ENCODE measurements at places on chromosomes 16 and 17.

GRCh38 chr17:17963066-17963465, 9.1 kb downstream of the TOM1L2 start:
- DNase-seq: no peak

GRCh38 chr17:49554694-49555494, 20.8 kb upstream of the NXPH3 start:
- DNase-seq: no peak

- no peak for DNase-seq
These were observed 22.5 kb downstream of the GPR139 start for GRCh38 chr16:20051147-20051546.

DNA sequence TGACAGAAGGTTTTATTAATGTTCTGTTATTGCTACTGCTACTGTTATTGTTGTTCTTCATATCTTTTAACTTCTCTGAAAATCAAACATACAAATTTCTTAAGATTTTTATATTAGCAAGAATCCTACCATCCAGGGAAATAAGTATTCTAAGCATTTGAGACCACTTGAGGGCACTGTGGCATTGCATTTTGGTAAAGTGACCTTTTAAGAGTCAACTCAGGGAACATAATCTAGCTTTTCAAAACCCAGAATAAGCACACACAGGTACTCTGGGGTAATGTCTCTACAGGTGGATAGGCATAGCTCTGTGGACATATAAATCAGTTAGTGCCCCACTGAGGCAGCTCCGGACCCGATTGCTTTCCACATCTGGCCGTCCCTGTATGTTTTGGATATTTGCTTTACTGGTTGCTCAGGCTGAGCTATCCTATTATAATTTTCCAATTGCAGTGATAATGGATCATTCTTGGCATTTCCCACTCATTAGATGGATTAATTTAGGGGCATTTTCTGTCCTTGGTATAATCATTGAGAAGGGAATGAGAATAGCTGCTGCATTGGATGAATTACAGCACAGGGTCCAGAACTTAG, 1425.1 kb upstream of the CDH8 start:
- no peak for DNase-seq

DNA sequence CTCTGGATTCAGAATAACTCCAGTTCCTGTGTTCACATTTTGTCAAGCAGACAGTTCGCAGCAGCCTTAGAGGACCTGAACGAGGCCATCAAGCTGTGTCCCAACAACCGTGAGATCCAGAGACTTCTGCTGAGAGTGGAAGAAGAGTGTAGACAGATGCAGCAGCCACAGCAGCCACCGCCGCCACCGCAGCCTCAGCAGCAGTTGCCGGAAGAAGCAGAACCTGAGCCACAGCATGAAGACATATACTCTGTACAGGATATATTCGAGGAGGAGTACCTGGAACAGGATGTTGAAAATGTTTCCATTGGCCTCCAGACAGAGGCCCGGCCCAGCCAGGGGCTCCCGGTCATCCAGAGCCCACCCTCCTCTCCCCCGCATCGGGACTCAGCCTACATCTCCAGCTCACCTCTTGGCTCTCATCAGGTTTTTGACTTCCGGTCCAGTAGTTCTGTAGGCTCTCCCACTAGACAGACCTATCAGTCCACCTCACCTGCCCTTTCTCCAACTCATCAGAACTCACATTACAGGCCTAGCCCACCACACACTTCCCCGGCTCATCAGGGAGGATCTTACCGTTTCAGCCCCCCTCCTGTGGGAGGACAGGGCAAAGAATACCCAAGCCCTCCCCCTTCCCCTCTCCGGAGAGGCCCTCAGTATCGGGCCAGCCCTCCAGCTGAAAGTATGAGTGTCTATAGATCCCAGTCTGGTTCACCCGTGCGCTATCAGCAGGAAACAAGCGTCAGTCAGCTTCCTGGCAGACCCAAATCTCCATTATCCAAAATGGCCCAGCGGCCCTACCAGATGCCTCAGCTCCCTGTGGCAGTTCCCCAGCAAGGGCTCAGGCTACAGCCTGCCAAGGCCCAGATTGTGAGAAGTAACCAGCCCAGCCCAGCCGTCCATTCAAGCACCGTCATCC, 25.9 kb downstream of the CYB561 start:
- no peak for DNase-seq

GRCh38 chr17:3772764-3773163, 28.2 kb downstream of the ITGAE start:
- no peak for DNase-seq

DNA sequence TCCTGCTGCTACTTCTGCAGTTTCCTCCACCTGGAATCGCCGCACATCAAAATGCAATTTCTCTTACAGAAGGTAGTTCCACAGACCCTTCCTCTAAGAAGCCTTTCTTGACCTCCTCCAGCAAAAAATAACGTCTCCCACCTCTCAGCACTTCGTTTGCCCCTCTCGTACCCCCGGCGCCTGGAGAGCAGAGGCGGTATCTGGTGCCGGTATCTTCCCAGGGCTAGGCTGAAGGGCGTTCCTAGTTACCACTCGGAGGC, 482 bp downstream of the DCTPP1 start:
- DNase-seq: no peak
